ENCODE measurements at places on chromosomes 16 and 17. TPM values are rescaled to one million over a fixed set of nuclear protein-coding genes. Genes with fewer than 3 reads are reported as not detected.

DNA sequence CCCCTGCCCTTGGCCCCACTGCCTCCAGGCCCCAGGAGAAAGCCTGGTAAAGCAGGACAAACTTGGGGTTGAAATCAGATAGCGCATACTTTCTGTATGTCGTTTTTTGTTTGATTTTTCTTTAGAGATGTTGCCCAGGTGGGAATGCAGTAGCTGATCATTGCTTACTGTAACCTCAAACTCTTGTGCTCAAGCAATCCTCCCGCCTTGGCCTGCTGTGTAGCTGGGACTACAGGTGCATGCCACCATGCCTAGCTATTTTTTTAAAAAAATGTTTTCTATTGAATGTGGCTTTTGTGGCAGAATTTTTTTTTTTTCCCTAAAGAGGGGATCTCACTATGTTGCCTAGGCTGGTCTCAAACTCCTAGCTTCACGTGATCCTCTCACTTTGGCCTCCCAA, 11.1 kb upstream of the CCL5 start:
- H3K27ac ChIP-seq, result peak overlapping the region; percentile 88
- peaks cover 4% of the 10 kb centered on the region for H3K36me3 ChIP-seq
- DNase-seq, result no peak
- peak overlapping the region; percentile 59 for H3K4me3 ChIP-seq
- H3K4me1 ChIP-seq, result peaks cover 64% of the 10 kb centered on the region
- H3K27me3 ChIP-seq, result no peaks in the 10 kb centered on the region

DNA sequence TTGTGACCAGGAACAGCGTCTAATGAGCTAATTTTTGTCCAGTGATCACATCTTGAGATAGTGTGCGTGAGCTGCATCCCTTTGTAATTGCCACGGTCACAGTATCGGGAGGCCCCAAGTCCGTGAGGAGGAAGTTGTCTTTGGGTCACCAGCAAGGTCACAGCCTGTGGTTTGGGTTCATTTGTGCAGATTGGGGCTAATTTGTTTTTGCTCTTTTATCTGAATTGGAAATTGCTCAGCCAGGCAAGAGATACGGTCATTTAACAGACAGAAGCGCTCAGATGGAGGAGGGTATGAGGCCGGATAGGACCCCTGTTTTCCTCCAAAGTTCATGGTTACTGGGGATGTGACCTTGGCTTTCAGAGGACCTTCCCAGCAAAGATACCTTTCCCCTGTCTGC, 174.1 kb downstream of the SNX29 start:
- H3K4me3 ChIP-seq, result no peak overlapping the region
- no peak overlapping the region for H3K27ac ChIP-seq
- H3K4me1 ChIP-seq, result peaks cover 11% of the 10 kb centered on the region
- peaks cover 2% of the 10 kb centered on the region for H3K36me3 ChIP-seq

DNA sequence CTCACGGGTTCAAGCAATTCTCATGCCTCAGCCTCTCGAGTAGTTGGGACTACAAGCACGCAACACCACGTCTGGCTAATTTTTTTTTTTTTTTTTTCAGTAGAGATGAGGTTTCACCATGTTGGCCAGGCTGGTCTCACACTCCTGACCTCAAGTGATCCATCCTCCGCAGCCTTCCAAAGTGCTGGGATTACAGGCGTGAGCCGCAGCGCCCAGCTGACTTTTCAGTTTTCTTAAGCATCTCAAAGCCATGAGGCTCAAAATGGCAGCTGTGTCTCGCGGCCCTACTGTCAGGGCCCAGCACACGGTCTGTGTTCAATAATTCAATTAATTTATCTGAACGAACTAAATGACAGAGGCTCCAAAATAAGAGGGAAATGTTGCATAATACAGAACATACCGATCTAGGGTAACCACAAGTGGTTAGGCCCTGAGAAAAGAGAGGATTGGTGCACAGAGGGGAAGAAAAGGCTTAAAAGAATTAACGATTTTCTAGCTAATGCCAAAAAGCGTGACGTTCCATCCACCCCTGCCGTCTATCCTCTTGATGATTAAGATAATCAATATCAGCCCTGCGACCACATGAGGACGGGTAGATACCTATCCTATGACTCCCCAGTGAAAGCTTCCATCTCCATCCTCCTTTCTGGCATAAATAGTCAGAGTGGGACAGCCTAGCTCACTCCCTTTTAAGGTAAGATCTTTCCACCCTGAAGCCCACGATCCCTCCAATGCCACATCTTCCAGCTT, 136.9 kb downstream of the SLC39A11 start:
- H3K36me3 ChIP-seq, result no peaks in the 10 kb centered on the region
- no peak for DNase-seq
- H3K27me3 ChIP-seq, result no peaks in the 10 kb centered on the region

DNA sequence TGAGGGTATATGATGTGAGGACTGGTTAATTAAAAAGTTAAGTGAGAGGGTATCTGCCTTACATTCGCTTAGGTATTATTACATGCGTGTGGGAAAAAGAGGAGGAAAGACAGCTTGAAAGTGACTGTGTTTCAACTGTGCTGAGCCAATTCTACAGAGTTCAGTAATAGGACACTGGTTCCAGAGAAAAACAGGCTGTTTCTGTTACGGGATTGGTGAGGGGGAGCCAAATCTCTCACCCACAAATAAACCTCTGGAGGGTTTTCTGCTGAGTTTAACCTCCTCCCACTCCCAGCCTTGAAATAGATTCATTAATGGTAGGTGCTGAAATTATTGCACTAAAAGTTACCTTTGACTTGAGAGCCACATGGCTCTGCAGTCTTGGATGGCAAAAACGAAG, 3.9 kb upstream of the KRT26 start:
- no peak overlapping the region for H3K27ac ChIP-seq
- H3K36me3 ChIP-seq, result no peaks in the 10 kb centered on the region
- peaks cover 4% of the 10 kb centered on the region for H3K4me1 ChIP-seq
- H3K4me3 ChIP-seq, result no peak overlapping the region
- no peak for DNase-seq
- H3K27me3 ChIP-seq, result peaks cover 66% of the 10 kb centered on the region

DNA sequence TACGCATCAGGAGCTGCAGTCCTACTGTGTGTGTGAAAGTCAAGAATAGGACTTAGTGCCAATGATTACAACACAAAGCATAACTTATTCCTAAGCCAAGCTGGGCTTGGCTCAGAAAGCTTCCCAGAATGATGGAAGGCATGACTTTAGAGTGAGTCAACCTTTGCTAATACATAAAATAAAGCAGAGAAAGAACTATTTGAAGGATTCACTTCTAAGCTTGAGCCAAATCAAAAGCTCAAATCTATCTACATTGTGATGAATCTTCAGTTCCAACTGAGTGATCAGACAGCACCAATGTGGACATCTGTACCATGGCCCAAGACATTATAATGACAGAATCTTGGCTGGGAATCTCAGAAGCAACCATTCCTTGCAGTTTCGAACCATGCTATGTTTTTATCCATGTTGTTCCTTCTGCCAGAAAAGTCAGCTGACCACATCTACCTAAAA, 41.4 kb downstream of the SMG6 start:
- no peak for DNase-seq
- H3K27ac ChIP-seq, result peak overlapping the region; percentile 98
- no peaks in the 10 kb centered on the region for H3K27me3 ChIP-seq
- H3K4me3 ChIP-seq, result peak overlapping the region; percentile 50
- H3K4me1 ChIP-seq, result peaks cover 78% of the 10 kb centered on the region

DNA sequence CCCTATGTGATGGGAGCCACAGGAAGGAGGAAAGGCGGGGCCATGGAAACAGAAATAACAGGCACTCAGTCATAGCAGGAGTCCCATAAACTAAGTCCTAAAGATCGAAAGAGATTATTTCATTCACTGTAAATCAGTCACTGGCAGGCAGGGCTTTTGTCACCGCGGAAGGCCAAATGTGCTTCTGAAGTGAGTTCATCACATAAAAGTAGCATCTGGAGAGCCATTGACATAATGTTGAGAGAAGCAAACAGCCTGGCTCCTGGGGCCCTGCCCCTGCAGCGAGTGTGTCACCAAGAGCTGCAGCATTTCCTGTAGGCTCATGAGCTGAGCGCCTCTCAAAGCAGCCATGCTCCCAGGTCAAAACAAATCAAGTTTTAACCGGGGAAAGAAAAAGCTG, 476.2 kb downstream of the HAPSTR1 start:
- no peak overlapping the region for H3K27ac ChIP-seq
- no peaks in the 10 kb centered on the region for H3K36me3 ChIP-seq
- H3K27me3 ChIP-seq, result no peaks in the 10 kb centered on the region

- H3K4me3 ChIP-seq, result no peak overlapping the region
- no peak overlapping the region for H3K27ac ChIP-seq
- H3K36me3 ChIP-seq, result no peaks in the 10 kb centered on the region
- H3K27me3 ChIP-seq, result no peaks in the 10 kb centered on the region
Measured at GRCh38 chr17:53619025-53619424, 203.7 kb upstream of the KIF2B start.

GRCh38 chr17:78258323-78259191, 27.1 kb downstream of the TMEM235 start:
- peaks cover 14% of the 10 kb centered on the region for H3K4me1 ChIP-seq
- DNase-seq, result peak; percentile 71
- H3K27ac ChIP-seq, result peak overlapping the region; percentile 73
- H3K27me3 ChIP-seq, result peaks cover 1% of the 10 kb centered on the region

GRCh38 chr17:50117202-50118051, 12.5 kb downstream of the SAMD14 start:
- peaks cover 12% of the 10 kb centered on the region for H3K4me1 ChIP-seq
- H3K36me3 ChIP-seq, result no peaks in the 10 kb centered on the region
- no peak overlapping the region for H3K27ac ChIP-seq
- peak; percentile 81 for DNase-seq
- peak overlapping the region; percentile 75 for H3K4me3 ChIP-seq
- peaks cover 52% of the 10 kb centered on the region for H3K27me3 ChIP-seq

- no peaks in the 10 kb centered on the region for H3K27me3 ChIP-seq
- DNase-seq, result no peak
- H3K36me3 ChIP-seq, result no peaks in the 10 kb centered on the region
- H3K27ac ChIP-seq, result no peak overlapping the region
Measured at GRCh38 chr17:76927577-76927976, 59.4 kb downstream of the MGAT5B start.

GRCh38 chr17:27856676-27857432, 36.3 kb downstream of the LYRM9 start:
- H3K36me3 ChIP-seq, result peaks cover 2% of the 10 kb centered on the region
- no peak overlapping the region for H3K4me3 ChIP-seq
- no peak overlapping the region for H3K27ac ChIP-seq
- DNase-seq, result no peak
- H3K4me1 ChIP-seq, result peaks cover 14% of the 10 kb centered on the region

GRCh38 chr17:77527836-77528505, 387.2 kb downstream of the SEC14L1 start:
- no peak overlapping the region for H3K27ac ChIP-seq
- peaks cover 2% of the 10 kb centered on the region for H3K4me1 ChIP-seq
- no peaks in the 10 kb centered on the region for H3K36me3 ChIP-seq
- H3K27me3 ChIP-seq, result peaks cover 35% of the 10 kb centered on the region
- DNase-seq, result peak; percentile 24

DNA sequence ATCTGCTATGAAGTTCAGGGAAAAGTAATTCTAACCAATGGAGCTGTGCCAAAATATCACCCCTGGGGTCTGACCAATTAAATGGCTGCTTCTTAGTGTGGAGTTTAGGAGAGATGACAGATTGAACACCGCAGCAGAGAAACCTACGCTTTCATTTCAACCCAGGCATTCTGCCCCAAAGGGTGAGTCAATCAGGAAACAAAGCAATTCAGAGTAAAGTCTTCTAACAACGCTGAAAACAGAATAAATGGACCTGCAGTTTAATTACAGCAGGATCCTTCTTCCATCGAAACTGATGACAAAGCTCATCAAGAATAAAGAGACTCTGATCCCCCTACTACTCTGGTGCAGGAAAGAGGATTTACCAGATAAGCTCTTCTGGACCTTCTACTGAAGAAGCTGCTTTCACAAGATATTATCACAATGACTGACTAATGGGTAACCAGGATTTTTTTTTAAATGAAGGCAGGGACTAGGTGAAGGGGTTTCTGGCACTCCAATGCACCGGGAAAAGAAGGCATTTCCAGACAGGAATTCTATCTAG, 16.7 kb downstream of the RFFL start:
- H3K27me3 ChIP-seq, result no peaks in the 10 kb centered on the region
- H3K36me3 ChIP-seq, result peaks cover 5% of the 10 kb centered on the region
- DNase-seq, result no peak
- H3K4me3 ChIP-seq, result peak overlapping the region; percentile 86
- peaks cover 36% of the 10 kb centered on the region for H3K4me1 ChIP-seq
- peak overlapping the region; percentile 91 for H3K27ac ChIP-seq

DNA sequence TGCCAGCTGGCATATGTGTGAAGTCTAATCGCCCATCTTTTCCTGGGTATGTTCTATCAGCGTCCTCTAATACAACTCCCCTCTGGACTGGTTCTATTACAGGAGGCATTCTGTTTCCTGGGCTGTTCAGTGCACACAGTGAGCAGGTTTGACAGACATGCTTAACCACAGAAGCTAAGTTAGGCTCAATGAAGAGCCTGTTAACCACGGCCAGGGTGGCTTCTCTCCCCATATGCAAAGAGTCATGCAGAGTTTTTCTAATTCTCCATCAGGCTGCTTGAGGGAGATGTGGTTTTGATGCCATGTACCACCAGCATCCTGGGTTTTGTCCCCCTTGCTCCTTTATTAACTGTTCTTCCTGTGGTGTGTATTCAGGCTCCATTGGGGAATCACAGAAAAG, 57.2 kb upstream of the ALOX12 start:
- peaks cover 23% of the 10 kb centered on the region for H3K4me1 ChIP-seq
- peak overlapping the region; percentile 55 for H3K27ac ChIP-seq
- peaks cover 2% of the 10 kb centered on the region for H3K36me3 ChIP-seq
- no peak for DNase-seq
- no peaks in the 10 kb centered on the region for H3K27me3 ChIP-seq

GRCh38 chr17:278676-279059, 73.9 kb downstream of the RPH3AL start:
- no peak overlapping the region for H3K27ac ChIP-seq
- no peaks in the 10 kb centered on the region for H3K36me3 ChIP-seq
- H3K27me3 ChIP-seq, result no peaks in the 10 kb centered on the region
- no peaks in the 10 kb centered on the region for H3K4me1 ChIP-seq
- DNase-seq, result no peak

- no peak overlapping the region for H3K27ac ChIP-seq
- DNase-seq, result no peak
- peaks cover 4% of the 10 kb centered on the region for H3K4me1 ChIP-seq
- no peaks in the 10 kb centered on the region for H3K27me3 ChIP-seq
- no peak overlapping the region for H3K4me3 ChIP-seq
- H3K36me3 ChIP-seq, result peaks cover 2% of the 10 kb centered on the region
Measured at GRCh38 chr17:80110927-80111701, 9.7 kb downstream of the GAA start.

- H3K27me3 ChIP-seq, result peaks cover 31% of the 10 kb centered on the region
- H3K4me3 ChIP-seq, result peak within 1 kb of the TSS; percentile 86
- H3K4me1 ChIP-seq, result peaks cover 31% of the 10 kb centered on the region
- H3K36me3 ChIP-seq, result no peaks in the 10 kb centered on the region
Measured at GRCh38 chr17:40062329-40063186, at the start of gene THRA. Gene THRA (plus strand): TSS chr17:40062965. CDS start chr17:40074489, 11,524 bp downstream.

GRCh38 chr16:54930869-54931119, 129 bp downstream of the IRX5 start:
- peak overlapping the region; percentile 88 for H3K4me3 ChIP-seq
- no peak for DNase-seq
- H3K36me3 ChIP-seq, result peaks cover 1% of the 10 kb centered on the region
- H3K4me1 ChIP-seq, result peaks cover 26% of the 10 kb centered on the region
- H3K27ac ChIP-seq, result peak overlapping the region; percentile 88

- peaks cover 5% of the 10 kb centered on the region for H3K36me3 ChIP-seq
- H3K4me1 ChIP-seq, result peaks cover 69% of the 10 kb centered on the region
- H3K27me3 ChIP-seq, result no peaks in the 10 kb centered on the region
- DNase-seq, result no peak
- no peak overlapping the region for H3K4me3 ChIP-seq
Measured at GRCh38 chr16:89365044-89365467, 125.3 kb downstream of the ANKRD11 start.

- peaks cover 2% of the 10 kb centered on the region for H3K27me3 ChIP-seq
- H3K36me3 ChIP-seq, result no peaks in the 10 kb centered on the region
- no peak overlapping the region for H3K27ac ChIP-seq
- H3K4me3 ChIP-seq, result no peak overlapping the region
- no peak for DNase-seq
- H3K4me1 ChIP-seq, result peaks cover 3% of the 10 kb centered on the region
Measured at GRCh38 chr16:79750311-79750710, 149.8 kb upstream of the MAF start.

The HGS gene
- total RNA-seq, result 152 TPM

The BICDL2 gene
- total RNA-seq, result 1.6 TPM

The RHBDL3 gene
- 0.88 TPM for total RNA-seq

All from activated naive CD8-positive, alpha-beta T cell treated with anti-CD3 and anti-CD28 coated beads, Interleukin-2, amount 10 ng/mL, durations not matched to agents 7 days and 5 days (primary cell).